Activated CD4-positive, alpha-beta memory T cell treated with anti-CD3 and anti-CD28 coated beads for 36 hours (primary cell): ENCODE measurements at places on chromosomes 2 and 18. TPM values are rescaled to one million over a fixed set of nuclear protein-coding genes. Genes with fewer than 3 reads are reported as not detected.

DNA sequence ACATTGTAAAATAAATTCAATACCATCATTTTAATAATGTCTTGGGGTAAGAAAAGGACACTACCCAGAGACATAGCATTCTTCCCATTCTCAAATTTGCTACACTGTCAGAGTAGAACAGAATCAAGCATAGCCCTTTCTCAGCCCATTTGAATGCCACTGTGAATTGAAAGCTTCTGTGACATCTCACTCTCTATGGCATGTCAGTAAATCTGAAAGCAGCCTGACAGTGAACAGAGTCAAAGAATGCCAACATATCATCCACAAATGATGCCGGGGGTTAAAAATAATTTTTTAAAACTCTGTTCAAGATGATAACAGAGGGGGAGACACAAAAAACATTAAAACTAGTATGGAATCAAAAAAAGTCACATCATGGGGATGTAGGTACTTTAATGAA lies 17.6 kb downstream of the SUCLG1 start:
- DNase-seq: no peak

DNA sequence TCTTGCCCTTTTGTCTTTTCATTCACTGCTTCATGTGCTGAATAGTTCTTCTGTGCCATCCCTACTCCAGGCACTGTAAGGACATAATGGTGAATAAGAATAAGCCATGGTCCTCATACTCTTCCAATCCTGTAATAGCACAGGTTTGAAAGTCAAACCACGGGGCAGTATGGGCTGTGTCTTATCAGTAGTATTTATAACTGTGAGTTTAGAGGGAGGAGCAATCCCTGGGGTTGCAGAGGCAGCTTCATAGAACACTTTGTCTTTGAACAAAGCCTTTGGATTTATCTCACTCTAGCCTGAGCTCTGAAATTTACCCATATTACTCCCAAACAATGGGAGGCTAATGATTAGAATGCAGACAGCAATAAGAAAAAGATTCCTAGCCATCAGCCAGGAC lies 30.2 kb upstream of the ALK start:
- no peak for DNase-seq

- DNase-seq: no peak
Measured at GRCh38 chr18:46273861-46274260, 169.7 kb downstream of the HAUS1 start.

DNA sequence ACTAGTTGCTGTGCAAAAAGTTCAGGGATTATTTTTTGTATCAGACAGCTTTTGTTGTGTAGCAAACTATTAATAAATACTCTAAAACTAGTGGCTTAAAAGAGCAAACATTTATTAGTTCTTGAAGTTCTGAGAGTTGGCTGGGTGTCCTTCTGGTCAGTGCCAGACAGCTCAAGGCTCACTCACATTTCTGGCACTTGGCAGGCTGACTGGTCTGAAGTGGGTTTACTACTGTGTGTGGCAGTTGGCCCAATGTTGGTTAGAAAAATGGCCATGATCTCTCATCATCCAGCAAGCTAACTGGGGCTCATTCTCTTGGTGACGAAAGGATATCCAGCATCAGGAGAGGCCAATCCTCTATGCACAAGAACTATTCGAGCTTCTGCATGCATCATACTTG lies 71.4 kb upstream of the ZNF385B start:
- no peak for DNase-seq

GRCh38 chr2:203209538-203209937 lies 29.3 kb upstream of the CYP20A1 start:
- DNase-seq: no peak

VIT gene
- not detected for total RNA-seq

- no peak for DNase-seq
Measured at GRCh38 chr2:35454966-35455638, 900.5 kb upstream of the CRIM1 start.

- DNase-seq: no peak
Measured at GRCh38 chr2:114259389-114259788, 183.1 kb upstream of the DPP10 start.

DNA sequence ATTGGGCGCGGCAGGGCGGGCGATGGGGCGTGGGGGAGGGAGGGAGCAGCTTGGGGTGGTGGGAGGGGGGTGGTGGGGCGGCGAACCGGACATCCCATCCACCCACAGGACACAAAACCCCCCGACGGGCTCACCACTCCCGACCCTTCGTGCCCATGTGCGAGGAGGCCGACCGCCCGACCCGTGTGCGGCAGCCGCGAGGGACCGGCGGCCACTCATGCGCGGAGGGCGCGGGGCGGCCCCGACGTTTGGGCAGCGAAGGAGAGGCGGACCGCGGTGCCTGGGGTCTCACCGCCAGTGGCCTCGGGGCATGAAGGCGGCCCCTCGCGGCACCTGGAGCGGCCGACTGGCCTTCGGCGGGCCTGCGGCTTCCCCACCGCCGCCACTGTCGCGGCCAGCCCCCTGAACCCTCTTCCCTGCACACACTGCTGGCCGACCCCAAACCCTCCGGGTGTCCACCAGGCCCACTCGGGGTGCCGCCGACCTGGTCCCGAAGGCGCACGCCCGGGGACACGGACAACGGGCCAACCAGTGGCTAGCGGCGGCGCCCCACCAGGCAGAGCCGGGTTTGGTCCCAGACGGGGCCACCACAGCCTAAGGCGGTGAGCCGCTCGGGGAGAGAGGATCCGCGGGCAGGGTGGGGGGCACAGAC lies 94.6 kb upstream of the ANKRD30BL start:
- no peak for DNase-seq

CPO gene
- total RNA-seq: not detected

DNA sequence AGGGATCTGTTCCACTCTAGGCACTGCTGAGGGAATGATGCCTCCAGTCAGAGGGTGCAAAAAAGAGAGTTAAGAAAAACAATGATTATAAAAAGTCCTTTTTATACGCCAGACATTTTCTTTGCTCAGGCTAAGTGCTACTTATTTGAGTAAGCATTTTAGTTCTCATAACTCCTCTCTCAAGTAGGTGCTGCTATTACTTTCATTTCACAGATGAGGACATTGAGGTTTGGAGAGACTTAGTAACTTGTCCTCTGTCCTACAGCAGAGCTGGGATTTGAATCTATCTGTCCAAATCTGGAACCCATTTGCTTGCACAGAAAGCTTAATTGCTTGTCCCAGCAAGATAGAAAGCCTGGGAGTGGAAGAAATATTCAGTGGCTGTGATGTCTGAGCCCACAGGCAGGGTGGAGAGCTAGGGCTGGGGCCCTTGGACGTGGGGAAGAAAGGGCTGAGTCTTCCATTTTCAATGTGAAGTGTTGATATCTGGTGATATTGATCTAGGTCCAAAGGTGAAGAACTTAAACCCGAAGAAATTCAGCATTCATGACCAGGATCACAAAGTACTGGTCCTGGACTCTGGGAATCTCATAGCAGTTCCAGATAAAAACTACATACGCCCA lies 5.8 kb downstream of the IL37 start:
- no peak for DNase-seq

DNA sequence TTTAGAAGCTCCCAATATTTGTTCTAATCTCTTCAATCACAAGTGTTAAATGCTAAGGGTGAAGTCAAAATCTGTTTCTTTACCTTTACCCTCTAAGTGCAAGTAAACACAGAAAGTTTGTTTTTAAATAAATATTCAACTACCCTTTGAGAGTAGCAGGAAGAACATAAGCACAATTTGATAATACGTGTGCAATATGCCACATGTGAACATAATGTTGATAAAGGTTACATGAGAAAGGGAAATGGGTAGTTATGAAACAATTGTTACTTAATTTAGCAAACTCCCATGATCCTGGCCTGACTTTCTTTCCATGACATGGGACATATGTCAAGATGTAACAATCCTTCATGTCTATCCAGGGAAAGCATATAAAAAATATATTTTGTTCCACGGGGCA lies 7.1 kb downstream of the SPRED2 start:
- DNase-seq: no peak

DNA sequence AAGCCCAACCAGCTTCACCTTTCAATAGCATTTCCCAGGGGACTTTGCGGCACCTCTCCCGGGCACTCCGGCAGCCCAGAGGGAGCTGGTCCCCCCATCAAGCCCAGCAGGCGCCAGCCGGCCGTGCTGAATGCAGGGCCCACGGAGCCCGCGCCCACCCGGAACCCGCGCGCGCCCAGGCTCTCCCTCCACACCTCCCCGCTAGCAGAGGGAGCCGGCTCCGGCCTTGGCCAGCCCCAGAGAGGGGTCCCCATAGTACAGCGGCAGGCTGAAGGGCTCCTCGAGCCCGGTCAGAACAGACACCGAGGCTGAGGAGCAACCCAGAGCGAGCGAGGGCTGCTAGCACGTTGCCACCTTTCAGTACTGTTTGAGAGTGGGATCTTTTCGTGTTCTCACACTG lies 300.8 kb downstream of the DSEL start:
- DNase-seq: no peak

CYP26B1 gene
- not detected for total RNA-seq

DNA sequence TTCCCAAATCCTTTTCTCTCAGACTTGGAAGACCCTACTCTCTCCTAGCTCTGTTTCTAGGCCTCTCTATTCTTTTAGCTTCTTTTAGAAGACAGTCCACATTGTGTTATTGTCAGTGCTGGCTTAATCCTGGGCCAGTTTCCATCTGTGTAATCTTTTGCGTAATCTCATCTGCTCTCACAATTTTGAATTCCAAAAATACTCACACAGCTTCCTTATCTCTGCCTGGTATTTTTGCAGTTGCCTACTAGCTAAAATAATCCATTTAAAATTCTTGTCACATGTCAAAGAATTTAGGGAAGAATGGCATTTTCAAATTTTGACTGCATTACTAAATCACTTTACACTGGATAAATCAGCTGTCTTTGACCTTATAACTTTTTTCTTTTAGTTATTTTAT lies 200.6 kb upstream of the MEX3C start:
- DNase-seq: no peak

CD207 gene
- not detected for total RNA-seq

GRCh38 chr2:240338274-240338673 lies 97.2 kb upstream of the GPC1 start:
- DNase-seq: no peak

- no peak for DNase-seq
Measured at GRCh38 chr18:77716282-77716681, 466.6 kb downstream of the GALR1 start.

DNA sequence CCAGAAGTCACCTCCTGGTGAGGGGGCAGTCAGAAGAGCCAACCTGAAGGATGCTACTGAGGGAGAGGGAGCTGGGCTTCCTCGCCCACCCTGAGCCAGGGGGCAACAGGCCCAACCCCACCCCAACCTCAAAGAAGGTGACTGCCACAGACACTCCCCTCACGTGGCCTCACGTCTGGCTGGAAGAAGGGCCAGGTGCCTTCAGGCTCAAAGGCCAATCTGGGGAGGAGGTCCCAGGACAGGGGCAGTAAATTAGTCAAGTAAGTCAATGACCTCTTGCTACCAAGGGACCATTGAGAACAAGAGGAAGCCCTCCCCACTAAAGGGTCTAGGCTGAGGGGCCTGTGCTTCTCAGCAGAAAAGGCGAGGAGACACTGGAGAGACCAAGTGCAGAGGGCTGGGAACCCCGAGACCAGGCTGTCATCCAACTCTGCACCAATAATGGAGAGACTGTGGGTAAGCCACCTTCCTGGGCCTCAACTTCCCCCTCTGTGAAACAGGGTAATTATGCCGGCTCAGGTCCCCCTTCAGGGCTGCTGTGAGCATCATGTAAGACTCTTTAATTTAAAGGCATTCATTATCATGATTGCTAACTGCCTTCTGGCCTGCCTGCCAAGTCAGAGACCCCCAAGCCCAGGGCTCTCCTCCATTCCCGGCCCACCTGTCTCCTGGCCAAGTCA lies 20.2 kb upstream of the TNS1 start:
- no peak for DNase-seq

DNA sequence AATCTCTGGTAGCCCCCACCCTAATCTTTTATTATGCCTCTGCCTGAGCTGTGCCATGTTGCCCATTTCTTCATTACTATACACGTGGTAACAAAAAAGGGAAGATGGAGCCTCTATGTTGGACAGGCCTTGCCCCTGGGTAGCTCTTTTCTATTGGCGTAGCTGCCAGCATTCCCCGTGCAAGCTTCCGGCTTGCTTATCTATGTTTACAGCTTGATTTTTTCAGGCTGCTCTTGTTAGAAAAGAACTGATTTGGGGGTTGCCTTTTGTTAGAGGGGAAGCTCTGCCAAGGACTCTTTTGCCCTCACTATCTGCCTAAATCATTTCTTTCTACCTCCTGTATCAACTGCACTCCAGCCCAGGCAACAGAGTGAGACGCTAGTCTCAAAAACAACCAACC lies 45.5 kb upstream of the ZSWIM2 start:
- no peak for DNase-seq

SEC11C gene
- 130 TPM for total RNA-seq

NPHP1 gene
- 1.9 TPM for total RNA-seq

CNRIP1 gene
- total RNA-seq: not detected

ALLC gene
- total RNA-seq: not detected

- DNase-seq: no peak
Measured at GRCh38 chr18:11839556-11839955, 11.7 kb upstream of the CHMP1B start.

SCN2A gene
- total RNA-seq: not detected

BABAM2 gene
- 72.3 TPM for total RNA-seq

FBXO48 gene
- 2.3 TPM for total RNA-seq

DNA sequence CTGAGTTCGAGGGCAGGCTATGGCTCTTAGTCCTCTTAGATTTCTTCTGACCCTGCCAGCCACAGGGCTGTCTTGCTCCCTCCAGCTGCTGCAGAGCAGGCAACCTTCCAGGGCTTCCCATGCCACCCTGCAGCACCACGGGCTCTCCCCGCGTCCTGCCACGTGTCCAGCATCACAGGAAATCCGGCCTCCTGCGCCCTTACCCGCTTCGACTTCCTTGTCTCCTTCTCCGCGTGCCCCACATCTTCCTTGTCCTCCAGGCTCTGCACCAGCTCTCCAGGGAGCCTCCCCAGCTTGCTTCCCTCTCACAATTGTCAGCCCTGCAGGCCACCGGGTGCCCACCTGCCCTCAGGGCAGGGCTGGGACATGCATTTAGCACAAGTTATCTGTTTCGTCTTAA lies 253.5 kb downstream of the DCDC2C start:
- no peak for DNase-seq

DES gene
- total RNA-seq: not detected

GRCh38 chr2:152743002-152743401 lies 24.6 kb downstream of the ARL6IP6 start:
- no peak for DNase-seq

PDIA6 gene
- 176 TPM for total RNA-seq

GRCh38 chr2:105449076-105449475 lies 50.2 kb upstream of the FHL2 start:
- no peak for DNase-seq

GRCh38 chr2:64426183-64426952 lies 27.6 kb upstream of the LGALSL start:
- DNase-seq: no peak

DNA sequence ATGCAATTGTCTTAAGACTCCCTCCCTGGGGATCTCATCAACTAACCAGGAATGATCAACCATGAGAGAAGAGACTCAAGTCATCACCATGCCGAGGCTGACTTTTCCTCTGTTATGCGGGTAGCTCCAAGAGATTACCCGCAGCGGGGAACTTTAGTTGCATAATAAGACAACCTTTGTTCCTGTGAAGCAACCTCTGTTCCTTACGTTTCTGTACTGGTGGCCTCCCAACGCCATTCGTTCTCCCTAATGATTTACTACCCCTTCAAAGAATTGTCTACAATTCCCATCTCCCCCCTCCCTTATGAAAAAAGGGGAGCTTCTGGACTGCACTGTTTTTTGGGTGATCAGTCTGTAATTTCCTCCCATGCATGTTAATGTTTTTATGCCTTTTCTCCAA lies 66.1 kb upstream of the LRPPRC start:
- no peak for DNase-seq

ARL5A gene
- 63.2 TPM for total RNA-seq

TRIM43 gene
- not detected for total RNA-seq

- no peak for DNase-seq
Measured at GRCh38 chr2:158914731-158915130, 53.7 kb upstream of the TANC1 start.
